ENCODE measurements at places on chromosomes 16 and 17.

GRCh38 chr17:40559564-40559916, 5.7 kb downstream of the CCR7 start:
- no peak for DNase-seq

GRCh38 chr17:55261311-55261710, 3.4 kb upstream of the HLF start:
- no peak for DNase-seq

GRCh38 chr16:66502020-66502913, 47.7 kb downstream of the TK2 start:
- no peak for DNase-seq

DNA sequence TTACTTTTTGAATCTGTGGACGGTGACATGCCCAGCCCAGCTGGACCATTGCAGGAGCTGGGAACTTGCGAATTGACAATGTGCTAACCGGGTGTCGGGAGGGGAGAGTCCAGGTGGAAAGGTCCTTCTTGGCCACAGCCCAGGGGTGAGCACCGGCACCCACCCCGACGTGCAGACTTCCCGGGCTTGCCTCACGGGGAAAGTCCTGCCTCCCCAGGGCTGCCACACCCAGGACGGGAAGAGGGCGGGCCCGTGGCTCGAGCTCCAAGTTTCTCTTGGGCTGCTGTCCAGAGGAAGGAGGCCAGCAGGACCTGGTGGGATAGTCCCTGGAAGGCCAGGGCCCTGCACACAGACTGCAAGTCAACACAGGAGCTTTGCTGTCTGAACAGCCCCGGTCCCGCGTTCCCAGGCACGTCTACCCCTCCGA, 17.7 kb downstream of the CARD14 start:
- no peak for DNase-seq

DNA sequence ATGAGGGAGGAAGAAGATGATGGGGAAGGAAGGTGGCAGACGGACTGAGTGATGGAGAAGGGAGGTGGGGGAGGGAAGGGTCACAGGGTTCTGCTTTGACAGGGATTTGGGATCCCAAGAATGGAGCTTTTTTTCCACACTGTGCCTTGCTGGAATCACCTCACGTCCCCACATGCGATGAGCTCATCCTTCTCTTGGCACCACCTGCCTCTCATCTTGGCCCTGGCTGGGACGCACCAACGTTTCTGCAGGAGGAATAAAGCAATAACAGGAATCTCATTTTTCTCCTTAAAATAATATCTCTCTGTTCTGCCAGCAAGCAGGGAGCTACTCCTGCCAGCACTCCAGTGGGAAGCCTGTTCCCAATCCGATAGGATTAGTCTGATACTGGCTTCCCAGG, 47.8 kb downstream of the MEOX1 start:
- DNase-seq = no peak

- no peak for DNase-seq
These were observed 50.9 kb upstream of the CPNE2 start for GRCh38 chr16:57041182-57042156.

- no peak for DNase-seq
These were observed 1.3 kb downstream of the SRL start for GRCh38 chr16:4240624-4241023.

DNA sequence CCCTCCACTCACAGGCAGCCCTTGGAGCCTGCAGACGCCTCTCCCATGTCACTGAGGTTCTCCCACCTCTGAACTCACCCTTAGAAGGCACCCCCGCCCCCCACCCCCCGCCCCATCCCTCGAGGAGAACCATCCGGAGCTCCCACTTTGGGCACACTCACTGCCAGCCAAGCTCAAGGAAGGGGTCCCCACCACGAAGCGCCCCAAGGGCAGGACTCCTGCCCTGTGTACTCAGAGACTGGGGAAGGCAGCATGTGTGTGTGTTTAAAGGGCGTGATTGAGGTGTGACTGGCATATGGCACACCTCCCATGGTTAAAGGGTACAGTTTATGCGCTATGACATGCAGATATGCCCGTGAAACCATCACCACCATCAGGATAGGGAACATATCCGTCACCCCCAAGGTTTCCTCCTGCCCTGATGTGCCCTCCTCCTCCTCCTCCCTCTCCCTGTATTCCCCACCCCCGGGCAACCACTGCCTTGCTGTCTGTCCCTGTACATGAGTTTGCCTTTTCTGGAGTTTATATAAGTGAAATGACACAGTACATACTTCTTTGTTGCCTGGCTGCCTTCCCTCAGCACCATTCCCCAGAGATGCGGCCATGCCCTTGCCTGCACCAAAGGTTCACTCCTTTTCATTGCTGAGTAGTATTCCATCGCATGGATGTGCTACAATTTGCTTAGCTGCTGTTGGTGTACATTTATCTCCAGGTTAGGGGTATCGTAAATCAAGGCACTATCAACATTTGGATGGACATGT, 14.0 kb upstream of the RBFOX3 start:
- DNase-seq = no peak

- DNase-seq = no peak
These were observed 1.1 kb downstream of the P4HB start for GRCh38 chr17:81858967-81859905.

DNA sequence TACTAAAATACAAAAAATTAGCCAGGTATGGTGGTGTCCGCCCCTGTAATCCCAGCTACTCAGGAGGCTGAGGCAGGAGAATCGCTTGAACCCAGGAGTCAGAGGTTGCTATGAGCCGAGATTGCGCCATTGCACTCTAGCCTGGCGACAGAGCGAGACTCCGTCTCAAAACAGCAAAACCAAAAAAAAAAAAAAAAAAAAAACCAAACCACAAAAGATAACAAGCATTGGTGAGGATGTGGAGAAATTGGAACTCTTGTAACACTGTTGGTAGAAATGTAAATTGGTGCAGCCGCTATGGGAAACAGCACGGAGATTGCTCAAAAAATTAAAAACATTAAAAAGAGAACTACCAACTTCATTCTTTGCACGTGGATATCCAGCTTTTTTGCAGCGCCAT, 119.4 kb downstream of the OR1D5 start:
- DNase-seq = no peak

- DNase-seq = no peak
These were observed 295.1 kb upstream of the SOX9 start for GRCh38 chr17:71825687-71826086.

GRCh38 chr16:1899641-1900451, 18.4 kb downstream of the HS3ST6 start:
- DNase-seq = no peak

- no peak for DNase-seq
These were observed 23.2 kb upstream of the CACNG1 start for GRCh38 chr17:67021196-67021595.

DNA sequence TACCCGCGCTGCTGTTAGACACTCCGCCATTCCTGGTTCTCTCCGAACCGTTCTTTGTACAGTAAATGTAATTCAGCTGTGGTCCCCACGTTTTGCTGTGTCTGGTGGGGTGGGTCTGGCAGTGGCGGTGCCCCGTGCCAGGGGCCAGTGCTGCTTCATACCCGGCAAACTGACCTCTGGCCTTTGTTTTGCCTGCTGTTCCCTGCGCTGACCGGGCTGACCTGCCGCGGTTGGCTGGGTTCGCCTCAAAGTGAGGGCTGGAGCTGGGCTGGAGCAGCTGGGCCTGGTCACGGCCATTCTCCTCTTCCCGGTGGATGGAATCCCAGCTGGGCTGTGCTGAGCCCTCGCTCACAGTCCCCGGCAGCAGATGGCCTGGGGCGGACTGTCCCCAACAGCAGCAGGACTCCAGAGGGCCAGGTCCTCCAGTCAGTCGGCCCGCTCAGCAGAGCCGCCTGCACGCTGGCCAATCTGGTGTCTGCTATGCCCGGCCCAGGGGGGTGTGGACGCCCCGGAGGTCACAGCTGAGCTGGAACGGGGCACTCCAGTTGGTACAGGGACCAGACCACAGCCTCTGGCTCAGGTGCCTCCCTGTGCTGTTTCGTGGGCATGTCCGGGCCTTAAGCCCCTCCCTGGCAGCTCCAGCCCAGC, 1.5 kb upstream of the WFIKKN1 start:
- no peak for DNase-seq

- DNase-seq = no peak
These were observed 18.4 kb upstream of the EXOC7 start for GRCh38 chr17:76121932-76122430.

- no peak for DNase-seq
These were observed 775 bp downstream of the CYTH1 start for GRCh38 chr17:78781104-78781892.

- DNase-seq = no peak
These were observed 81.3 kb downstream of the GSG1L start for GRCh38 chr16:27982184-27982583.

- DNase-seq = no peak
These were observed 149.0 kb upstream of the FAM20A start for GRCh38 chr17:68750208-68750562.

DNA sequence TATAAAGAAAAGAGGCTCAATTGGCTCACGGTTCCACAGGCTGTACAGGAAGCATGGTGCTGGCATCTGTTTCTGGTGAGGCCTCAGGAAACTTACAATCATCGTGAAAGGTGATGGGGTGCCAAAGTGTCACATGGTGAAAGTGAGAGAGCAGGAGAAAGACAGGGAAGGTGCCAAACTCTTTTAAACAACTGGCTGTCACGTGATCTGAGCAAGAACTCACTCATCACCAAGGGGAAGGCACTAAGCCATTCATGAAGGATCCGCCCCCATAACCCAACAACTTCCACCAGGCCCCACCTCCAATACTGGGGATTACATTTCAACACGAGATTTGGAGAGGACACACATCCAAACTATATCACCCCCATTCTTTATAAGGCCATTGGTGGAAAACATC, 28.4 kb upstream of the HS3ST2 start:
- DNase-seq = no peak

GRCh38 chr17:42098730-42099399, 592 bp upstream of the ZNF385C start:
- no peak for DNase-seq

DNA sequence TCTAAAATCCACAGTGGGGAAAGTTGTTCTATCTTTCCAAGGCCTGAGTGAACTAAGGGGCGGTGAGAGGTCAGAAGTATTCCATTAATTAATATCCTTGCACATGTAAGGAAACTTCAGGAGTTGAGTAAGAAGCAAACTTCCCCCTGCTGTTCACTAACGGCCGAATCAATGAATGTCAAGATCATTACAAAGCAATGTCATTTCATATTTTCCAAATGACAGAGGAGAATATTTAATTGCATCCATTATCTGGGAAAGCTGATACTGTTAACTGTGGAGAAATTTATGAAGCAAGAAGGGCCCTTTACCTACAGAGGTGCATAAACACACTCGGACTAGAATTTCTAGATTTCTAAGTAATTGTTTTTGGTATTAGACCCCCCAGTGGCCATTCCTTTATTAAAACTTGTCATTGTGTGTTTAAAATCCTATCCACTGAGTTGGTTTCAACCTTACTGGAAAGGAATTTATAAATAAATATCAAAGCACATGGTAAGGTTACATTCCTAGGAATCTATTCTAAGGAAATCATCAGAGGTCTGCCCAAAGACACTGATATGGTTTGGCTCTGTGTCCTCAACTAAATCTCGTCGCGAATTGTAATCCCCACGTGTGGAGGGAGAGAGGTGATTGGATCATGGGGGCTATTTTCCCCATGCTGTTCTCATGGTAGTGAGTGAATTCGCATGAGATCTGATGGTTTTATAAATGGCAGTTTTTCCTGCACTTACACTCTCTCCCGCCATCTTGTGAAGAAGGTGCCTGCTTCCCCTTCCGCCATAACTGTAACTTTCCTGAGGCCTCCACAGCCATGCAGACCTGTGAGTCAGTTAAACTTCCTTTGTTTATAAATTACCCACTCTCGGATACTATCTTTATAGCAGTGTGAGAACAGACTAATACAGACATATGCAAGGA, 20.4 kb upstream of the SMURF2 start:
- DNase-seq = no peak

GRCh38 chr16:70437582-70438557, 1.0 kb downstream of the ST3GAL2 start:
- DNase-seq = peak; percentile 30

GRCh38 chr16:64914-65255, 7.5 kb downstream of the RHBDF1 start:
- DNase-seq = no peak

DNA sequence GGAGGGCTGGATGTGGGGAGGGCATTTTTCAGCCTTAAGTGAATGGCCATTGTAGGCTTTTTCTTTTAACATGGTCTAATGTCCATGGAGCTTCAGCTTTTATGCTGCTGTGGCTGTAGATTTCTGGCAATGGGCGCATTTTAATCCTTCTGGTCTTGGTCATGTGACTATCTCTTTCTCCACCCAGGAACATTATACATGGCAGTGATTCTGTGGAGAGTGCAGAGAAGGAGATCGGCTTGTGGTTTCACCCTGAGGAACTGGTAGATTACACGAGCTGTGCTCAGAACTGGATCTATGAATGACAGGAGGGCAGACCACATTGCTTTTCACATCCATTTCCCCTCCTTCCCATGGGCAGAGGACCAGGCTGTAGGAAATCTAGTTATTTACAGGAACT, 4.7 kb upstream of the NME2 start:
- no peak for DNase-seq

- no peak for DNase-seq
These were observed 10.6 kb upstream of the RHBDF2 start for GRCh38 chr17:76511668-76512365.

DNA sequence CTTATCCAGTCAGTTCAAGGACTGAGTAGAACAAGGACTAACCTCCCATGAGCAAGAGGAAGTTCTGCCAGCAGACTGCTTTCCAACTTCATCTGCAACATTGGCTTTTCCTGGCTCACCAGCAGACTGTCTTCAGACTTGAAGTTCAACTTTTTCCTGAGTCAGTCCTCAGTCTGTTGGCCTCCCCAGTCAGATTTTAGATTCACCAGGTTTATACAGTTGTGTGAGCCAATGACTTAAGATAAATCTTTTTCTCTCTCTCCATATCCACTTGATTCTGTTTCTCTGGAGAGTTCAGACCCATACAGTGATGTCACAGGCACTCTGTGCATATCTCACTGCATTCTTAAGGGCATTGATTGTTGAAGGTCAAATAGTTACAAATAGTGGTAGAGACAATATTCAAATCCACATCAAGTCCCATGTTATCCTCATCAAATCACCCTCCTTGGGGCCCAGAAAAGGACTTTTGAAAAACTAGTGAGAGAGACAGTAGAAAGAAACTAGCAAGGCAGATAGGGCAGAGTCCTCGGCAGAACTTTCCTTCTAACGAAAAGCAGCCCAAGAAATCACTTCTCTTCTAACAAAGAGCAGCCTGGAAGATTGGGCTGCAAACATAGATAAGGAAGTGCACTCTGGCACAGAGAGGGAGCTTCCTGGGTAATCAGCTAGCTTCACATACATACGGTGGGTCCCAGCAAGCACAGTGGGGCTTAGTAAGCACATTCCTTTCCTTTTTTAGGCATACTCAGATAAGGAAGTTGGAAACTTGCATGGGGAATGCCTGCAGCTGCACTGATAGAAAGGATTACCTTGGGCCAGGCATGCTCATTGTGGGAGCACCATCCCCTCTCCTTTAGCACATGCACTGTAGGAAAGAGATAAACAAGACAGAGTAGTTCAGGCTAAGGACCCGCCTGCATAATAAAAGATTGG, 132.3 kb upstream of the FAM20A start:
- no peak for DNase-seq

DNA sequence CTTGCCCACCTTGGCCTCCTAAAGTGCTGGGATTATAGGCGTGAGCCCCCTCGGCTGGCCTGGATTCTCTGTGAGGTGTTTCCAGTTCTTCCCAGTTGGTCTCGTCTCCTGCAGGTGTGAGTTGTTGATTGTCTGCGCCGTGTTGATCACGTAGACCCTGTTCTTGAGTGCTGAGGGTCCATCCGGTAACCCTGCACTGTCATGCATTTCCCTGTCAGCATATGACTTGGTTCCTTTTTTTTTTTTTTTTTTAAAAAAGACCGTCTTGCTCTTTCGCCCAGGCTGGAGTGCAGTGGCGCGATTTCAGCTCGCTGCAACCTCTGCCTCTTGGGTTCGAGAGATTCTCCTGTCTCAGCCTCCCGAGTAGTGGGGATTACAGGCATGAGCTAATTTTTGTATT, 17.3 kb downstream of the MGRN1 start:
- DNase-seq = no peak

All from skeletal muscle cell (primary cell).